Naive thymus-derived CD8-positive, alpha-beta T cell (primary cell): ENCODE measurements at places on chromosomes 1 and 21.

GRCh38 chr1:244207935-244208244 is 156.8 kb downstream of the ZBTB18 start:
- H3K36me3 ChIP-seq: peaks cover 2% of the 10 kb centered on the region
- H3K27ac ChIP-seq: no peak overlapping the region
- peaks cover 4% of the 10 kb centered on the region for H3K27me3 ChIP-seq
- no peak for DNase-seq

GRCh38 chr1:163509114-163509513 is 187.4 kb downstream of the NUF2 start:
- H3K36me3 ChIP-seq: no peaks in the 10 kb centered on the region
- DNase-seq: no peak
- H3K27ac ChIP-seq: no peak overlapping the region
- no peaks in the 10 kb centered on the region for H3K4me1 ChIP-seq

DNA sequence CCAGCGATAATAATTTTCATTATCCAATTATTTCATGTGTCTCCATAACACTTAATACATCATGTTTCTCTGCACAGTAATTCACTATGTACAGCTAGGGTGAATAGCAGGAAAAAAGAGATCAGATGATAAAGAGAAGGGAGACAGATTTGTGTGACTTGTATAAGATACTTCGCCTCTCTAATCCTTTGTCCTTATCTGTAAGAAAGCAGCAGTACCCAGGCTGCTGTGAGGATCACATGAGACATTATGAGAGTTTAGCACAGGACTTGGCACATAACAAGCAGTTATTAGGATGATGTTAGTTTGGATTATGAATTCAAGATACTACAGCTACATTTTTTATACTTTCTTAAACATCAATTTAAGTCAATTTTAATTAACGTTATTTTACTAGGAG is 6.3 kb downstream of the ERG start:
- H3K27me3 ChIP-seq: peaks cover 36% of the 10 kb centered on the region
- DNase-seq: no peak
- H3K4me3 ChIP-seq: no peak overlapping the region
- H3K27ac ChIP-seq: no peak overlapping the region
- H3K36me3 ChIP-seq: no peaks in the 10 kb centered on the region

GRCh38 chr1:158607296-158607695 is 2.2 kb downstream of the OR10Z1 start:
- DNase-seq: no peak
- H3K27me3 ChIP-seq: no peaks in the 10 kb centered on the region
- H3K4me1 ChIP-seq: no peaks in the 10 kb centered on the region

DNA sequence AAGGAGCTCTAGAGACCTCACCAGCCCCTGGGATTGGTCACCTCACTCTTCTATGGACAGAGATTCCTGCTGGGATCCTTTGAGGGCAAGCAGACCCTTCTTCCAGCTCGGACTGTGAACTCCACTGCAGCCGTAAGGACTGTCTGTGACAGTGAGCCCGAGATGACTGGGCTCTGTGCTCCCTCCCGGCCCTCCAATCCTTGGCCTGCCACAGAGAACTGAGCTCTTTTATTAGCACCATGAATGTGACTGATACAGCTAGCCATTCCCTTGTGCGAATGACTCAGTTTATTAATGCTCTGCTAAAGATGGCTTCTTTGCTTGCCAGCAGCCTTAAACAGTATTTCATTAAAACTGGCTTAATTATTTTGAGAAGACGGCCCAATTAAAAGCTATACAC is 194.6 kb upstream of the LMO4 start:
- H3K4me1 ChIP-seq: peaks cover 11% of the 10 kb centered on the region
- H3K4me3 ChIP-seq: peak overlapping the region; percentile 54
- peaks cover 8% of the 10 kb centered on the region for H3K27me3 ChIP-seq
- H3K36me3 ChIP-seq: no peaks in the 10 kb centered on the region
- no peak for DNase-seq
- no peak overlapping the region for H3K27ac ChIP-seq

- no peak overlapping the region for H3K27ac ChIP-seq
- no peaks in the 10 kb centered on the region for H3K36me3 ChIP-seq
- H3K27me3 ChIP-seq: peaks cover 60% of the 10 kb centered on the region
- H3K4me1 ChIP-seq: peaks cover 29% of the 10 kb centered on the region
These were observed 67.3 kb upstream of the LAPTM5 start for GRCh38 chr1:30824736-30825429.

GRCh38 chr1:19009126-19009881 is 52.8 kb upstream of the IFFO2 start:
- H3K27me3 ChIP-seq: peaks cover 16% of the 10 kb centered on the region
- no peaks in the 10 kb centered on the region for H3K36me3 ChIP-seq
- H3K4me1 ChIP-seq: peaks cover 32% of the 10 kb centered on the region
- no peak overlapping the region for H3K27ac ChIP-seq
- H3K4me3 ChIP-seq: no peak overlapping the region

GRCh38 chr1:21552715-21553114 is 43.5 kb downstream of the ALPL start:
- H3K36me3 ChIP-seq: no peaks in the 10 kb centered on the region
- no peak overlapping the region for H3K4me3 ChIP-seq
- DNase-seq: no peak
- H3K4me1 ChIP-seq: peaks cover 5% of the 10 kb centered on the region

- no peaks in the 10 kb centered on the region for H3K4me1 ChIP-seq
- no peaks in the 10 kb centered on the region for H3K36me3 ChIP-seq
- H3K27me3 ChIP-seq: no peaks in the 10 kb centered on the region
These were observed 1806.8 kb downstream of the BRINP3 start for GRCh38 chr1:188670837-188671236.

- DNase-seq: no peak
- no peak overlapping the region for H3K27ac ChIP-seq
- H3K4me1 ChIP-seq: no peaks in the 10 kb centered on the region
- H3K4me3 ChIP-seq: no peak overlapping the region
- H3K27me3 ChIP-seq: peaks cover 26% of the 10 kb centered on the region
These were observed 20.4 kb upstream of the LAMC1 start for GRCh38 chr1:183002797-183003196.

DNA sequence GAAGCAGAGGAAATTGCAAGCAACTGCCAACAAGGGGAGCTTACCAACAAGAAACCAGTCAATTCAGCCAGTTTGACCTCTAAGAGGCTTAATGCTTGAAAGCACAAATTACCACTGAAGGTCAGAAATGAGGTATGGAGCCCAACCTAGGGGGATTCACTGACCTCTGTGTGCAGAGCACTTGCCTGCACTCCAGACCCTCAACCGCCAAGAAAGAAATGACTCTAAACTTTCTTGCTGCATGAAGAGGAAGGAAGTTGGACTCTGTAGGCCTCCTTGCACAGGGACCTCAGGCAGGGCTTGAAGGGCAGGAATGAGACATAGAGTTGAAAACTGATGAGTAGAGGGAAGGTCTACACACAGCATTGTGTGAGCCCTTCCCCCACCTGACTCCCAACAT is 10.0 kb downstream of the ARMH1 start:
- no peak overlapping the region for H3K4me3 ChIP-seq
- DNase-seq: no peak
- no peaks in the 10 kb centered on the region for H3K27me3 ChIP-seq
- H3K27ac ChIP-seq: no peak overlapping the region
- peaks cover 9% of the 10 kb centered on the region for H3K4me1 ChIP-seq

DNA sequence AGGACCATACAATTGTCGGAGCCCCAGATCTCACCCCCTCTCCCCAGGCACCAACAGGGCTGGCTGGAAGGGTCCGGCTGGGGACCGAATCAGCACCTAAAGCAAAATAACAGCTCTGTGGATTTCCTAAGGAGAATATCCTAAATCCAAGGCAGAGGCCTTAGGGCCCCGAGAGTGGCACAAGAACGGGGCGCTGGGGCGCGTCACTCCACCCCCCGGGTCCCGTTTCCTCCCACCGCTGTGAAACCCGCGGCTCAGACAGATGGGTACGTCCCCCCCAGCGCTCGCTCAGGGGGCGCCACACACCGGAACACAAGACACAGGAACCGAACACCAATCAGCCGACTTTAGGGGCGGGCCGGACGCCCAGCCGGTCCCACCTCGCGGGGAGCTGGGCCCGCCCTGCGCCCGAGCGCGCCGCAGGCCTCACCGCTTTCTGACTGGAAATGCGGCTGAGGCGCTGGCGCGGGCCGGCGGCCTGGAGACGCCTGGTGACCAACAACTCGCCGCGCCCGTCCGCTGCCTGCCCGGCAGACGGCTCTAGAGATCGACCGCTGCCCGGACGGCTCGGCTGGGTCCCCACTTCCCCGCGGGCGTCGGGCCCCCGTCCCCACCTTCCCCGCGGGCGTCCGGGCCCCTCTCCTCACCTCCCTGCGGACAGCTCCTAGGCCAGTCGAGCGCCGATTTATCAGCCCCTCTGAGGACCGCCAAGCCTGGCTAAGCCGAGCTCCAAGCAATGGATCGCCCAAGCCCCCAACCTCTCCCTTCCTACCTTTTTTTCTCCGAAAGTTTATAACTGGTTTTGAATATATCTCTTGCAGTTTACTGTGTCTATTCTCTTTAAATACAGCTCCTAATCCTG is at the start of gene HFM1:
HFM1 (minus strand) TSS at position 687 of the 862 bp plus-strand sequence. CDS start 3,755 bp downstream, outside the sequence.
- DNase-seq: peak; percentile 87
- H3K27me3 ChIP-seq: peaks cover 37% of the 10 kb centered on the region
- peak within 1 kb of the TSS; percentile 89 for H3K4me3 ChIP-seq
- peak within 1 kb of the TSS; percentile 33 for H3K27ac ChIP-seq

DNA sequence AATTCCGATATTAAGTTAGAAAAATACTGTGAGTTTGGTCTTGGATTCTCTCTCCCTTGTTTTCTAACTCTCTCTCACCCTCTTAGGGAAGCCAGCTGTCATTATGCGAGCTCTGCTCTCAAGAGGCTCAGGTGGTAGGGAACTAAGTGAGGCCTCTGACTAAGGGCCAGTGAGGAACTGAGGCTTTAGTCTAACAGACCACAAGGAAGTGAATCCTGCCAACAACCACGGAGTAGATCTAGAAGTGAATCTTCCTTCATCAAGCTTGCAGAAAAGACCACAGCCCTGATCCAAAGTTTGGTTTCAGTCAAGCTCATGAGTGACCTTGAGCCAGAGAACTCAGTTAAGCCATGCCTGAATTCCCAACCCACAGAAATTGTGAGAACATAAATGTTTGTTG is 180.1 kb upstream of the PRMT6 start:
- peaks cover 15% of the 10 kb centered on the region for H3K27me3 ChIP-seq
- DNase-seq: no peak
- no peaks in the 10 kb centered on the region for H3K4me1 ChIP-seq
- no peak overlapping the region for H3K4me3 ChIP-seq
- H3K36me3 ChIP-seq: no peaks in the 10 kb centered on the region
- no peak overlapping the region for H3K27ac ChIP-seq

DNA sequence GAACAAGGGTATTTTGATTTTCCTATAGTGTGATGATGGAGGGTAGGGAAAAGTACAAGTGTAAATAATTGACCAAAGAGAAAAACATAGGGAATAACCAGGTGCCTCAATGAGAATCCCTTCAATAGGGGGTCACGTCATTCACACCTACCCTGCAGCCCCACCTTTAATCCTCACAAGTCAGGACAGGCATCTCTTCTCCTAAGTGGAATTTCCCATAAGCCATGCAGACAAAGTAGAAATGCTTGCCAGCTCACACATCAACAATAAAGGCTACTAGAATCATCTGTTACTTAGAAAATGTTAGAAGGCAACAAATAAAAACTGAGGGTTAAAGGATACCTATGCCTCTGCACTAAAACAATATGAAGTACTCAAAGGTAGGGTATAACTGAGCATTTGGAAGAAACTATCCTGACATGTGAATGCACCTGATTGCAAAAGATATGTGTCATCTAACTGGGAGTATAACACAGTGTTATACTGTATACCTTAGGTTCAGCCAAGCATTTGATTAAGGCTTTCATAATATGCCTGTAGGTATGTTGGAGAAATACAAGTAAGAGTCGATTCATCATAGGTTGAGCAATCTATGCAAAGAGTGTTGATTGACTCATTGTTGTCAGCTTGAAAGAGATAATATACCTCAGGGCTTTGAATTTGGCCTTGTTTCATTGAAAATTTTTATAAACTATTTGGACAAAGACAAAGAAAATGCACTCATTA is 32.4 kb upstream of the ATP1A1 start:
- no peak overlapping the region for H3K27ac ChIP-seq
- H3K27me3 ChIP-seq: peaks cover 2% of the 10 kb centered on the region
- DNase-seq: no peak
- no peaks in the 10 kb centered on the region for H3K36me3 ChIP-seq
- no peak overlapping the region for H3K4me3 ChIP-seq

GRCh38 chr1:22292011-22292788 is 149.3 kb upstream of the WNT4 start:
- H3K27ac ChIP-seq: no peak overlapping the region
- H3K4me3 ChIP-seq: no peak overlapping the region
- DNase-seq: no peak
- peaks cover 47% of the 10 kb centered on the region for H3K27me3 ChIP-seq

DNA sequence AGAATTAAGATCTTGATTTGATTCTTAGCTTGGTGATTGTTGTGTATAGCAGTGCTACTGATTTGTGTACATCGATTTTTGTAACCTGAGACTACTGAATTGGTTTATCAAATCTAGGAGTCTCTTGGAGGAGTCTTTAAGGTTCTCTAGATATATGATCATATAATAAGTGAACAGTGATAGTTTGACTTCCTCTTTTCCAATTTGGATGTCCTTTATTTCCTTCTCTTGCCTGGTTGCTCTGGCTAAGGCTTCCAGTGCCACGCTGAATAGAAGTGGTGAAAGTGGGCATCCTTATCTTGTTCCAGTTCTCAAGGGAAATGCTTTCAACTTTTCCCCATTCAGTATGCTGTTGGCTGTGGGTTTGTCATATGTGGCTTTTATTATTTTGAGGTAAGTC is 61.5 kb upstream of the LYST start:
- DNase-seq: no peak
- H3K36me3 ChIP-seq: no peaks in the 10 kb centered on the region
- H3K4me1 ChIP-seq: peaks cover 29% of the 10 kb centered on the region
- H3K27me3 ChIP-seq: peaks cover 6% of the 10 kb centered on the region

- peaks cover 88% of the 10 kb centered on the region for H3K36me3 ChIP-seq
- no peaks in the 10 kb centered on the region for H3K4me1 ChIP-seq
- H3K27me3 ChIP-seq: no peaks in the 10 kb centered on the region
- peak; percentile 22 for DNase-seq
These were observed 17.9 kb upstream of the MIIP start for GRCh38 chr1:12001249-12001917.

DNA sequence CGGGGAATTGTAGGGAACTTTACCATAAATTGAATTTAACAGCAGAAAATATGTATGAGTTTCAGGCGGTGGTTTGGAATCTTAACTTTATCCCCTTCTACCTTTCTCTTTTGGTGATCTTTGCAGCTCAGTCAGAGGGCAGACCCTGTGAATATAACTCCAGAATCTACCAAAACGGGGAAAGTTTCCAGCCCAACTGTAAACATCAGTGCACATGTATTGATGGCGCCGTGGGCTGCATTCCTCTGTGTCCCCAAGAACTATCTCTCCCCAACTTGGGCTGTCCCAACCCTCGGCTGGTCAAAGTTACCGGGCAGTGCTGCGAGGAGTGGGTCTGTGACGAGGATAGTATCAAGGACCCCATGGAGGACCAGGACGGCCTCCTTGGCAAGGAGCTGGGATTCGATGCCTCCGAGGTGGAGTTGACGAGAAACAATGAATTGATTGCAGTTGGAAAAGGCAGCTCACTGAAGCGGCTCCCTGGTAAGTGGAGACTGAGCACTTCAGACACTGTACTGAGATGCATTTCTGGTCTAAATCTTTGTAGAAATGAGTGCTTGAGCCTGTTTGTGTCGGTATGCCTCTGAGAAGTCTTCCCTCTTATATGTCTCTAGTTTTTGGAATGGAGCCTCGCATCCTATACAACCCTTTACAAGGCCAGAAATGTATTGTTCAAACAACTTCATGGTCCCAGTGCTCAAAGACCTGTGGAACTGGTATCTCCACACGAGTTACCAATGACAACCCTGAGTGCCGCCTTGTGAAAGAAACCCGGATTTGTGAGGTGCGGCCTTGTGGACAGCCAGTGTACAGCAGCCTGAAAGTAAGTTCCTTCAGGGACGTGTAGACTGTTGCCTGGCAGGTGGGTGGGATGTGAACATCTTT is 1.5 kb downstream of the CCN1 start:
- H3K27me3 ChIP-seq: peaks cover 56% of the 10 kb centered on the region
- peaks cover 7% of the 10 kb centered on the region for H3K36me3 ChIP-seq
- no peak overlapping the region for H3K27ac ChIP-seq
- H3K4me3 ChIP-seq: peak overlapping the region; percentile 8
